ENCODE measurements at places on chromosomes 4 and X.

DNA sequence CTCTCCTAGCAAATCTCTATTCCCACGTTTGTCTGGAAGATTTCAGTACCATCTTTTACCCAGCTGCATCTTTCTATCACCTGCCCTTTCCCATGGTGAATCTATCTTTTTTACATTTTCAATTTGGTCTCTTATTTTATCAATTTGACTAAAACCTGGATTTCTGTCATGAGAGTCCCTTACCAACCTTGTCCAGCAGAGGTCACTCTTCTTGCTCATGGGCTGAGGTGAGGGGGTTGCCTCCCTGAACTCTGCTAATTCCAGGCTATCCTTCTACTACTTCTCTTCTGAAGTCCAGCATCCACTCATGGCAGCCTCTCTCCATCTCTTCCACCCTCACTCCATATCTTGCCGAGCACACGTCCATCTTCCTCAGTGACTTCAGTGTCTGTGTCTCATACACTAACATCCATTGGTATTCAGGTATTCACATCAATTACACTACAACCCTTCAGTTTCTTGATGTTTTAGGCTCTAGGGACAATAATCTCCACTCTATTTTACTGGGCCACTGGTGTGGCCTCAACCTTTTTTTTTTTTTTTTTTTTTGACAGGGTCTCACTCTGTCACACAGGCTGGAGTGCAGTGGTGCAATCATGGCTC lies 17.8 kb upstream of the ZNF827 start:
- DNase-seq: no peak

GRCh38 chr4:15376594-15376993 lies 51.2 kb upstream of the C1QTNF7 start:
- no peak for DNase-seq

DNA sequence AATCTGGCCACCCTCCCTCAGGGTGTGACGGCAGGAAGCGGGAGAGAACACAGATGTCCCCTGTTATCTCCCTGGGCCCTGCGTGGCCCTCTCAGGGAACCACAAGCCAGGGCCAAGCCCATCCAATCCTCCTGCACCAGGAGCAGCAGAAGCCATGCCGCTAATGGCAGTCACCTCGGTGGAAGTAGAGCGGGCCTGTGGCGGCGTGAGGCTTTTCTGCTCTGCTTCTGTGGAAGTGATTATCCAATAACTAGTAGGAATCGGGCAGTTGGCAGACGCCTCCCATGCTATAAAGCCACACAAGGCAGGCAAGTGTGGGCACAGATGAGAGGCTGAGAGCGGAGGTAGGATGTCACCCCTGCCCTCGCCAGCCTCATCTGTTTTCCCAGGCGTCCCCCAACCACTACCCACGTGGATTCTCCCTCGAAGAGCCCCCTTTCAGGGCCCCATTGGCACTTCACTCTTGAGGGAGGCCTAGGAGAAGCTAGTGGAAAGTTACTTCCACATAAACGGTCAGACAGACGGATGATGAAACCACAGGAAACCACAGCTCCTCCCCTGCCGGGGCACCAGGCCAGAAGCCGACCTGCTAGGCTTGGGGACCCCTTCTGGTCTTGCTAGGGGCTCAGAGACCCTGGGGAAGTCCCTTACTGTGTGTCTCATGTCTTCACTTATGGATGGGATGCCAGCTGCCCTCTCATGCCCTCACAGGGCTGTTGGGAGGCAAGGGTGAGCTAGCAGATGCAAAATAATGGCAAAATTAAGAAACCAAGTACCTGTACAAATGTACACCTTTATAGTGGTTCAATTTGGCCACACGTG lies 18.8 kb upstream of the TMSB4X start:
- peak; percentile 15 for DNase-seq

GRCh38 chrX:152638443-152638904 lies 779 bp downstream of the GABRQ start:
- DNase-seq: no peak

DNA sequence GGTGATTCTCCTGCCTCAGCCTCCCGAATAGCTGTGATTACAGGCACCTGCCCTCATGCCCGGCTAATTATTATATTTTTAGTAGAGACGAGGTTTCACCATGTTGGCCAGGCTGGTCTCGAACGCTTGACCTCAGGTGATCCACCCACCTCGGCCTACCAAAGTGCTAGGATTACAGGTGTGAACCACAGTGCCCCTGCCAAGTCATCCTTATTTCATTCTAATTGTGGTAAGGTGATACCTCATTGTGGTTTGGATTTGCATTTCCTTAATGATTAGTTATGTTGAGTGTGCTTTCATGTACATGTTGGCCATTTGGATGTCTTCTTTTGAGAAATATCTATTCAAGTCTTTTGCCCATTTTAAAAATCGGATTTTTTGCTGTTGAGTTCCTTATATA lies 93.0 kb downstream of the USP9X start:
- no peak for DNase-seq

DNA sequence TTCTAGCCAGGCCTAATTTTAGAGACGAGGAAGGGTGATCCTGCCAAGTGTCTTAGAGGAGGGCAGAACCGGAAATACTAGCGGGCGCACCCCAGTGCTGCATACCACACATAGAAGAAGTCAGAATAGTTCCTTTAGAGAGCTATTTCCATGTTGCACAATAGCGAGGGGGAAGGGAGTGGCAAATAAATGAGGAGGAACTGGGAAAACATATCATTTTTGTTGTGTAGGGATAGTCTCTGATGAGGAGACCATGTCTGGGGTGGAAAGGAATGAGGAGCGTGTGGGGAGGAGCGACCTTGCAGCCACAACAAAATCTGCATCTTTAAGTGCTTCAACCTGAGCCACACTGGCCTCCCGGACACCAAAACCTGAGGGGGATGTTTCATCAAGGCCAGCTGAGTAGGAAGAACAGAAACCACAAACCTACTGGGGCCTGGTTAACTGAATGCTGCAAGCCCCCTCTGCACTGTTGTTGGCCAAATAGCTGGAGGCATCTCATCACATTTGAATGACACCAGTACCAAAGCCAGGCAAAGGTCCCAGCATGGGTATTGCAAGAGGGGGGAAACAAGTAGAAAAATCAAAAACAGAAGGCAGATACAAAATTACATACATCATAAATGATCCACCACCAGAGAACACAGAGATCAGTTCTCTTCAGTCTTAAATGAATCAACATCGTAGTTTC lies 26.7 kb upstream of the C1QTNF7 start:
- DNase-seq: no peak

GRCh38 chr4:108881986-108882385 lies 119.1 kb upstream of the ETNPPL start:
- DNase-seq: no peak

DNA sequence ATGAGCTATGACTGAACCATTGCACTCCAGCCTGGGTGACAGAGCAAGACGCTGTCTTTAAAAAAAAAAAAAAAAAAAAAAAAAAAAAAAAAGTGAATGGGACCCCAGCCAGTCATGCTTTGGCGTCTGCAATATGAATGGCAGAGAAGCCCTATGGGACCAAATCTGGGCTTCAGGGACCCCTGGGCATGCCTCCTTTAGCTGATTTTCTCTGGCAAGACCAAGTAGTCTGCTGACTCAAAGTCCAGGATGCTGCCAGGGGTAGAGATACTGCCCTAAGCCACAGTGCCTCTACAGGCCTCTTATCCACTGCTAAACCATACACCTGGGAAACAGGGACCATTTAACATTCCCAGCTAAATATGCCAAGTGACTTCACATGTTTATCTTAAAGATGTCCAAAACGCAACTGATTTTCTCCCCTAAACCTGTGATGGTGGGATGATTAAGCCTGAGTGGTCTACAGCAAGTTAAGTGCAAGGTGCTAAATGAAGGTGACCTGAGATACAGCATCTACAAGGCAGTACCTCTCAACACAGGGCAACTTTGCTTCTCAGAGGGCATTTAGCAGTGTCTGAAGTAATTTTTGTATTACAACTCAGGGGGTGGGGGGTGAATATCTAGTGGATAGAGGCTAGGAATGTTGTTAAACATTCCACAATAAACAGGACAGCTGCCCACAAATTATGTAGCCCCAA lies 5.8 kb downstream of the RPS4X start:
- DNase-seq: no peak

DNA sequence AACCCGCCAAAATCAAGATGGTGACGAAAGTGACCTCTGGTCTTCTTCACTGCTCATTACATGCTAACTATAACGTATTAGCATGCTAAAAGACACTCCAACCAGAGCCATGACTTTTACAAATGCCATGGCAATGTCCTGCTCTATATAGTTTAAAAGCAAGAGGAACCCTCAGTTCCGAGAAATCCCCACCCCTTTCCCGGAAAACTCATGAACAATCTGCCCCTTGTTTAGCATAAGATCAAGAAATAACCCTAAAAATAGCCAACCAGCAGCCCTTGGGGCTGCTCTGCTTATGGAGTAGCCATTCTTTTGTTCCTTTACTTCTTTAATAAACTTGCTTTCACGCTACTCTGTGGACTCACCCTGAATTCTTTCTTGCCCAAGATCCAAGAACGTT lies 463.5 kb upstream of the FAM241A start:
- DNase-seq: no peak

DNA sequence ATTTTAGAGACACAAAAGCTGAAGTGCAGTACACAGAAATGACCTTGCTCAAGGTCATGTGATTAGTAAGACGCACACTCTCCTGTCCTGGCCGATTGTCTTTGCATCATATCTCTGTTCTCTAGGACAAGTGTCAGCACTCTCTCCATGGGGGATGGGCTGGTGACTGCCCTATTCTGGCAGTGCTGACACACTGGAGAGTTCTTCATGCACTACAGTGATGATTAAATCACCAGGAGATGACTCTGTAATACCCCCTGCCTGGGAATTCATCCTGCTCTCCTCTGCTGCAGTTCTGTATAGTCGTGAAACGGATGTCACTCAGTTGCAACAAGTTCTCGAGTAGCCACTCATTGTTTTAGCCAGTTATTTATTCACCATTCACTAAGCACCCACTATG lies 5.3 kb upstream of the SHISA3 start:
- DNase-seq: no peak

GRCh38 chr4:151641983-151642382 lies 118.8 kb downstream of the GATB start:
- no peak for DNase-seq

DNA sequence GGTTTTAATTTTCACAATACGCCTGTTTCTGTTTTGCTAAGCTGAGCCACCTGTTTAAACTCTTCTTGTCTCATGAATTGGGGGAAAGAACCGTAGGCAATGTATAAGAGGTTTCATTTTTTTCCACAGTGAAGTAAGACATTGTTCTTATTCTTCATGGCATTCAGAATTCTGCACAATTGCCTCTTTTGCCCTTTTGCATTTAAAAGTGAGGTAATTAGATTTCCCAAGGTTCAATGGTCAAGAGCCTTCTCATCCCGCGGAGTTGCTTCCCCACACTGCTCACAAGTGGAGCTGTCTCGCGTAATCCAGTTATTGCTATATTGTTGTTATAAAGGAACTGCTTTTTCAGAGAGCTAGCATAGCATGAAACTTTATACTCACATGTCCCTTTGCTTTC lies 90.9 kb upstream of the SPRY1 start:
- no peak for DNase-seq

DNA sequence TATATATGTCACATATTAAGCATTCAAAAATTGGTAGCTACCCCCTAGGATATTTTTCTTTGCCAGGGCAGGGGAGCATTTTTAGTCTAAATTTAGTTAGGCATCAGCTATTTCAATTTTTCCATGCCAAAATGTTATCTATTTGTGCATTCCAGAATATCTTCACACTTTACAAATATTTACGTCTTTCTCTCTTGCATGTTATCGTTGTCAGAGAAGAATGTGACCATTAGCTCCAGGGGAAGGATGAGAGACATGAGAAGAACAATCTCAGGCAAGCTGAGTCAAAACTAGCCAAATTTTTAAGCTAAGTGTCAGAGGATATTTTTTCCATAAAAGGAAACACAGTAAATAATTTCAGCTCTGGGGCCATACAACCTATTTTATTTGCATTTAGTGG lies 885.0 kb upstream of the EPHA5 start:
- DNase-seq: no peak

GRCh38 chr4:106022454-106022853 lies 127.2 kb downstream of the NPNT start:
- DNase-seq: no peak

- DNase-seq: no peak
These were observed 748.6 kb downstream of the STPG2 start for GRCh38 chr4:97394653-97395052.

DNA sequence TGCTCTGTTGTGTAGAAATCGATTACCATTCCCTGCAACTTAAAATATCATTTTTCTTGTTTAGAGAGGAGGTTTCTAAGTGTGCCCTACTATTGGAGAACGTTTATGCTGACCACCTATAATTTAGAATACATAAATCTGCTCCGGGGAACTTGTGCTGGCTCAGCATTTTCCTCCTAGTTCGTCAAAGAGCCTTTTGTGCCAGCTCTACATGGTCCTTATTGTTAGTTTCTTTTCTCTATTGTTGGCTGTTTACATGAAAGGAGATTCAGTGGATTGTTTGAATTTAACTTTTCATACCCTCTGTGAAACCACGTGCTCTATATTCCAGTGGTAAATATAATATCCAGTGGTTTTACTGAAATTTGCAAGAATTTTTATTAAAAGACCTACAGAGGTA lies 53.4 kb upstream of the ATP8A1 start:
- no peak for DNase-seq

GRCh38 chrX:13334491-13334890 lies 14.6 kb upstream of the ATXN3L start:
- no peak for DNase-seq

DNA sequence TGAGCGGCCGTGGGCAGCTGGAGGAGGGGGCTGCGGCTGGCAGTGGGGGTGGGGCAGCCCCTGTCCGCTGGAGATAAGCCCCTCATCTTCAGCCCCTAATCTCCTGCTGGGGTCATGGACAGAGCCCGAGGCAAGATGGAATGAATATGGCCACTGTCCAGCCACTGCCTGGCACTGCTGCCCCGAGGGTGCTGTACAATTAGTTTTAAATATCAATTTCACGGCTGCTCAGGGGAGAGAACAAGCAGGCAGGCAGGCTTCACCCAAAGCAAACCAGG lies 64.1 kb upstream of the NKX1-1 start:
- no peak for DNase-seq

GRCh38 chr4:78613522-78614321 lies 62.2 kb downstream of the ANXA3 start:
- no peak for DNase-seq

- DNase-seq: no peak
These were observed 5.0 kb downstream of the MSMO1 start for GRCh38 chr4:165332502-165332901.

GRCh38 chrX:153245288-153245731 lies 66.2 kb downstream of the MAGEA1 start:
- DNase-seq: no peak

- no peak for DNase-seq
These were observed 31.1 kb downstream of the F11 start for GRCh38 chr4:186297013-186297645.

- DNase-seq: no peak
These were observed 64.0 kb upstream of the FGF13 start for GRCh38 chrX:138775517-138775916.

DNA sequence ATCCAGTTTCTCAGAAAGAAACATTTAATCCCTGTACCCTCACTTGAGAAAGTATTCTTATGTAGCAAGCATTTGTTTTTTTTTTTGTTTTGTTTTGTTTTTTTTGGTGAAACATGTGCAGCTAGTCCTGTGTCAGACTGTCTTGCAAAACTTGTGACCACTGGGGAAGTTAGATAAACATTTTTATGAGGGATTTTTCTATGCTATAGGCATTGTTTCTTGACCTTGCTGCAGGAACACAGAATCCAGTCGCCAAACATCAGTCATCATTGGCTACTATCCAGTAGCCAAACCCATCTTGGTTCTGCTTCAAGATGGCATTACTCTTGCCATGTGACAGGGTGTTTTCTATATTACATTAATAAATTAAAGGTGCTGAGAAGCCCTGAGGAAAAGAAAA lies 7.7 kb upstream of the MAPK10 start:
- no peak for DNase-seq
